GDM1 (cell line): ENCODE measurements at places on chromosomes 4 and X.

DNA sequence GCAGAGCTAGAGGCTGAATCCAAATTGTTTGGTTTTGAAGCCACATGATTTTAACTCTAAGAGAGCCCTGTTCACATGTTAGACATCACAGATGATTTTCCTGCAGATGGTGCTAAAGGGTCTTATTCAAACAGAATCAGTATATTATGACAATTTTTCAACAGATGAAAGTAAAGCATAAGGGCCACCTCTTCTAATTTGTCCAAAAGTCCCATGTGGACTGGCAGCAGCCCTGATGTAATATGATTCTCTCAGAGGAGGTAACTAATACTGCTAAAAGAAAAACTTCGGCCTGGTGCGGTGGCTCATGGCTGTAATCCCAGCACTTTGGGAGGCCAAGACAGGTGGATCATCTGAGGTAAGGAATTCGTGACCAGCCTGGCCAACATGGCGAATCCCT is 26.0 kb upstream of the SETD7 start:
- no peak for DNase-seq

- DNase-seq = no peak
Observed at GRCh38 chr4:73247100-73247499, 11.5 kb downstream of the ANKRD17 start.

GRCh38 chr4:75976177-75976576 is 14.6 kb downstream of the SDAD1 start:
- DNase-seq = no peak

DNA sequence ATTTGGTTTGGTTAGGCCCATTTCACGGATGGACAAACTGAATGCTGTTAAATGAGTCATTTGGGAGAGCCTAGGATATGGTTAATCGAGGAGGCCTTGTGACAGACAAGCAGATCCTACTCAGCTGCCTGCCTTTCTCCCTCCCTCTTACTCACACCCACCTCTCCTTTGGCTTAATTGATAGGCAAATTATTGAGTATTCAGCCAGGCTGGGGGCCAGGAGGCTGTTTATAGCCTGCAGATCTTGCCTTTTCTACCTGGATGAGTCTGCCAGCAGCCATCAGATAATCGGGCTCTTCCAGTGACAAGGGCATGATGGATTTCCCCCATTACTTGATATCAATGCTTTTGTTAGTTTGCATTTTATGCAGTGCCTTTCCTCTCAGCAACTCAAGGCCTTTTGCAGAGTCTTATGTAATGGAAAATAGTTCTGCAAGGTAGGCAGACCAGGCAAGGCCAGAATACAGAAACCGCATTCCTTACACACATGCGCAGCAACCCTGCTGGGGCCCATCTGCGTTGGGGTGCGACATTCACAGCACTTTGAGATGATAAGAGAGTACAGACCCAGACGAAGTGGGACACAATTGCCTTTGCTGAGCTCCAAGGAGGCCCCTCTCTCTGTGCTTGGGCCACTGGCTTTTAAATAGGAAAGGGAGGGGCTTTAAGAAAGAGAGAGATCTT is 96.2 kb upstream of the ATP6AP2 start:
- no peak for DNase-seq

- DNase-seq = no peak
Observed at GRCh38 chr4:147764337-147764736, 32.4 kb downstream of the ARHGAP10 start.

GRCh38 chr4:70705183-70706043 is 16.4 kb upstream of the RUFY3 start:
- peak; percentile 37 for DNase-seq

- no peak for DNase-seq
Observed at GRCh38 chr4:86878640-86879039, 13.6 kb downstream of the C4orf36 start.

DNA sequence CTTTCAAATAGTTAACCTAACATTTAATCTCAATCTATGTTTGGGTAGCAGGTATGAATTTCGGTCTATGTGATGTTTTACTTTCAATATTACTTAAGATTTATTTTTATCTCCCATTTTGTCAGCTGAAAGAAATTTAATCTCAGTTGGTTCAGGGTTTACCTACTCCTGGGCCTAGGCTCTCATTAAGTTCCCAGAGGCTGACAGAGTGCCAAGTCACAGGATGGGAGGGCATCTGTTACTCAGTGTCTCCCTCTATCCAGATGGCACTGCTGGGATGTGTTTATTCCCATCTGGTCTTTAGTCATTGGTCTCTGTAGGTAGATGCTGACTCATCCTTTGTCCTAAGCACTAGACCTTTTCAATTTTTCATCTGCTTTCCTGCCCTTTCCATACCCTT is 129.4 kb upstream of the ARSJ start:
- no peak for DNase-seq

DNA sequence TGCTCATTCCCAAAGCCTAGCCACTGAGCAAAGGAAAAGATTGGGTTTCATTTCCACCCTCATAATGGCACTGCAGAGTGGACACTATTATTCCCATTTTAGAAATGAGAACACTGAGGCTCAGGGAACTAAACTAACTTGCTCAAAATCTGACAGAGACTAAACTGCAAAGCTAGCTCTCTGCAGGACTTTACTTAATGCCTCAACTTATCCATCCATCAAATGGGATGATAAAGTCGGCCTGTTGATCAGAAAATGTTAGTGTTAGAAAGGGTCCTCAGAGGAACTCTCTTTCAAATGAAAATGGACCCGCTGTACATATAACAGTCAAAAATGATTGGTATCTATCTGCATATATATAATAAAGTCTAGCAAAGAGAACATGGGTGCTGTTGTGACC is 186.8 kb downstream of the QDPR start:
- no peak for DNase-seq

- DNase-seq = no peak
Observed at GRCh38 chrX:17662391-17662790, 74.9 kb upstream of the SCML1 start.

- DNase-seq = no peak
Observed at GRCh38 chr4:88078579-88078978, 71.1 kb downstream of the PKD2 start.

DNA sequence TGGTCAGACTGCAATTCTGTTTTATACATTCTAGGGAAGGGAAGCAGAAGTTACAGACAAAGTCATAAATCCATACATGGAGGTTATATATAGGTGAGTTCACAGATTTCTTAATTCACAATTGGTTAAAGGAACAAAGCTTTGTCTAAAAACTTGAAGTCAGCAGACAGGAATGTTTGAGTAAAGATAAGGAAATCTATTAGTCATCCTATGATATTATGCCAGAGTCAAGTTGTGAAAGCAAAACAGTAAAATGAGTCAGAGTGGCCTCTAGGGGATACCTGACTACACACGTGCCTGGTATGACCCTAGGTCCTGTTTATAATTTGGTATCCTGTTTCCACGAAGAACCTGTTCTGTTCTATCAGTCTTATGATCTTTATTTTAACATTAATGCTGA is 31.5 kb downstream of the ACTRT1 start:
- no peak for DNase-seq

- no peak for DNase-seq
Observed at GRCh38 chr4:177214935-177215334, 94.7 kb upstream of the NEIL3 start.

DNA sequence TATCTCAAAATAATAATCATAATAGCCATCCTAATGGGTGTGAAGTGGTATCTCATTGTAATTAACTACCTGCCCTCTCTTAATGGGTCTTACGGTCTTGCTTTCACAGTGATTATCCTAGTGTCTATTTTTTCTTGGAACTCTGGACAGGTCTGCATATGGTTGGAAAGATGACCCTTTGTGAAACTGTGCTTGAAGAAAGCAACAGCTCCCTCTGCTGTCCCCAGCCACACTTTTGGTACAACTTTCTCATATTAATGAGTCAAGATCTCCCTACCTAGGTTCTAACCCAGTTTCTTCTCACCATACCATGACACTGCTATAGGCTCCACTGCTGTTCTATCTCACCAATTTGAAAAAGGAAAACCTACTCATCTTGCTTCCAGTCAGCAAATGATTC is 2.4 kb downstream of the TFDP3 start:
- DNase-seq = no peak

DNA sequence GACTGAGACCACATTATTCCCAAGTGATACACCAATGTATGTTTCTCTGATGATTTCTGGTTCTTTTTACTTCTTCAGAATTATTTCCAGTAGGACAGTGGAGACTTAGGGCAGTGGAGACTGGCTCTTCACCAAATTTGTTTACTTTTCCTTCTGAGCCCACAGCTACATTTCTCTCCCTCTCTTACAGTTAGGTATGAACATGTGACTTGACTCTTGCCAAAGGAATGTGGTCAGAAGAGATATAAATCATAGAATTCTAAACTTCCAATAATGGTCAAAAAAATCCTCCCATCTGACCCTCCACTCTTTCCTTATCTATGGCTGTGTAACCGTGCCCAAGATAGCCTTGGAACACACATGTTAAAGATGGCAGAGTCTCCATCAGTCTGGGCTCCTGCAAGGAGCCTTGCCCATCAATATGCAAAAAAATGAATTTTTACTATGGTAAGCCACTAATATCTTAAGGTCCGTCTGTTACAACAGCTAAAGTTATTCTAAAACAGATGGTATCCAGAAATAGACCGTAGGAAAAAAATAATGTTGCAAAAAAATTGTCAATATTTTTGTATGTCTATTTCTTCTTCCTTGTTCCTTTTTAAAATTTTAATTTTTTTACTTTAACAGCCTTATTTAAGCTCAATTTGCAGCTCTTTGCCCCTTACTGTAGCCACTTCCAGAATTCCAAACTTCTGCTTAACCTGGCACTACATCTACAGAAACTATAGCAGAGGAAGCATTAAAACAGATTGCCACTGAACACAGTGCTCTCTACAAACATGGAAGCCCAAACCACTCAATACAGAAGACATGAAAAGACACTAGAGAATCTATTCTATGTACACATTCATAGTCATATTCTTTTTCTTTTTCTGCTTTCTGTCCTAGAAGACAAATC is 260.7 kb downstream of the COL25A1 start:
- no peak for DNase-seq

DNA sequence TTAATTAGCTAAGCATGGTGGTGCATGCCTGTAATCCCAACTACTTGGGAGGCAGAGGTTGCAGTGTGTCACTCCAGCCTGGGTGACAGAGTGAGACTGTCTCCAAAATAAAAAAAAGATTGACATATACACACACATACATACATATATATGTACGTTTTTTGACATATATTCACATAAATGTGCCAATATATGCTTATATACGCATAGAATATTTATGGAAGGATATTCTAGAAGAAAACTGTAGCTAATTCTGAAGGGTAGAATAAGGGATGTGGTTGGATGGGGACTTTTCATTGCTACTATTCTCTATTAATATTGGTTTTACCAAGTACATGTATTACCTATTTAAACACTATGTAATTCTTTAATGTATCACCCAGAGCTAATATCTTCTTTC is 19.7 kb downstream of the ZGRF1 start:
- DNase-seq = no peak
